A673 (cell line): ENCODE measurements at places on chromosomes 1 and 21. TPM values are rescaled to one million over a fixed set of nuclear protein-coding genes. Genes with fewer than 3 reads are reported as not detected.

Gene PDE4B
- 15.5 and 20.0 TPM in 2 replicates for total RNA-seq

Gene TMEM79
- total RNA-seq: 7.0 and 9.1 TPM in 2 replicates

Gene RPL22
- total RNA-seq: 436 and 494 TPM in 2 replicates

Gene ALX3
- 0.81 and 0.84 TPM in 2 replicates for total RNA-seq

Gene RGS1
- 0.28 TPM in 1 of 2 replicates, not detected in the other for total RNA-seq

Gene SPATA21
- not detected in 2 replicates for total RNA-seq

Gene PDE9A
- total RNA-seq: 14.3 and 19.2 TPM in 2 replicates

Gene MRPS15
- total RNA-seq: 140 and 144 TPM in 2 replicates

Gene PANK4
- 45.6 and 53.6 TPM in 2 replicates for total RNA-seq

Gene MAP1LC3C
- total RNA-seq: not detected in 2 replicates

Gene WNT2B
- total RNA-seq: 0.32 and 0.52 TPM in 2 replicates

Gene PIK3R3
- 30.0 and 30.2 TPM in 2 replicates for total RNA-seq

Gene ZNF648
- total RNA-seq: not detected in 2 replicates

Gene RIPPLY3
- 5.0 and 6.2 TPM in 2 replicates for total RNA-seq

Gene IGSF21
- 3.2 and 4.1 TPM in 2 replicates for total RNA-seq

Gene C8B
- 0.39 TPM in 1 of 2 replicates, not detected in the other for total RNA-seq

Gene DDOST
- 230 and 238 TPM in 2 replicates for total RNA-seq

Gene NPPB
- not detected in 2 replicates for total RNA-seq

Gene MTMR11
- 5.6 and 6.5 TPM in 2 replicates for total RNA-seq

Gene TESK2
- total RNA-seq: 0.75 and 2.7 TPM in 2 replicates

Gene SAMSN1
- total RNA-seq: not detected in 2 replicates

Gene TMCC2
- total RNA-seq: 2.2 and 3.0 TPM in 2 replicates

Gene SLC44A5
- 0.80 and 1.2 TPM in 2 replicates for total RNA-seq

Gene CLCA4
- total RNA-seq: not detected in 2 replicates

Gene MYCL
- 0.58 and 2.1 TPM in 2 replicates for total RNA-seq

Gene GBP2
- 4.4 and 4.5 TPM in 2 replicates for total RNA-seq

Gene PTP4A2
- 256 and 283 TPM in 2 replicates for total RNA-seq

Gene LCA5L
- total RNA-seq: 0.69 and 1.3 TPM in 2 replicates

Gene FCRL6
- 0.15 TPM in 1 of 2 replicates, not detected in the other for total RNA-seq

Gene IVL
- not detected in 2 replicates for total RNA-seq

Gene REN
- total RNA-seq: not detected in 2 replicates

Gene RHEX
- total RNA-seq: not detected in 2 replicates

Gene KIF21B
- 0.60 and 1.5 TPM in 2 replicates for total RNA-seq

Gene FOXO6
- 6.1 and 7.6 TPM in 2 replicates for total RNA-seq
